ENCODE measurements at places on chromosomes 16 and 17.

DNA sequence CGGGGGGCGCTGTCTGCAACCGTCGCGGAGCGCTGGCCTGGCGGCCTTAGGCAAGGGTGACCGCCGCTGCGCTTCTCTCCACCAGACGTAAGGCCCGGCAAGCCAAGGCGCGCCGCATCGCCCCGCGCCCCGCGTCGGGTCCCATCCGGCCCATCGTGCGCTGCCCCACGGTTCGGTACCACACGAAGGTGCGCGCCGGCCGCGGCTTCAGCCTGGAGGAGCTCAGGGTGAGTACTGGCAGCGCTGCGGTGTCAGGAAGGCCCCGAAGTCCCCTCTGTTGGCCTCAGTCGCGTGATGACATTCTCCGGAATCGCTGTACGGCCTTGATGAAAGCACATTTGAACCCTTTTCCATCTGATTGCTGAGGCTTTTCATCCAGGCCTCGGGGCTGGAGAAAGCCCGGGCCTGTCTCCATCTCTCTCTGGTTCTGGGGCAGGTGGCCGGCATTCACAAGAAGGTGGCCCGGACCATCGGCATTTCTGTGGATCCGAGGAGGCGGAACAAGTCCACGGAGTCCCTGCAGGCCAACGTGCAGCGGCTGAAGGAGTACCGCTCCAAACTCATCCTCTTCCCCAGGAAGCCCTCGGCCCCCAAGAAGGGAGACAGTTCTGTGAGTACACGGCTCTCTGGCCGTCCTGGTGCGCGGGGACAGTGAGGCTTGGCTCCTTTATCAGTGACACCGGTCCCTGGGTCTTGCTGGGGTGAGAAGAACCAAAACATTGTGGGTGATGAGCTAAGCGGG is 831 bp downstream of the RPL13 start:
- DNase-seq, result no peak

DNA sequence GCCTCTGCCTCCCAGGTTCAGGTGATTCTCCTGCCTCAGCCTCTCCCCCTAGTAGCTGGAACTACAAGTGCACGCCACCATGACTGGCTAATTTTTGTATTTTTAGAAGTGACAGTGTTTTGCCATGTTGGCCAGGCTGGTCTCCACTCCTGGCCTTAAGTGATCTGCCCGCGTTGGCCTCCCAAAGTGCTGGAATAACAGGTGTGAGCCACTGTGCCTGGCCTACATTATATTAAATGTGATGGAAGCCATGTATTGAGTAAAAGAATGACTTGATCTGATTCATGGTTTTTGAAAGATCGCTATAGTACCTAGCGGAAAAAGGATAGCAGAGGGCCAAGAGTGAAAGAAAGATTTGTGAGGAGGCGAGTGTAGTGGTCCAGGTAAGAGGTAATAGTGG is 2.7 kb upstream of the PPM1D start:
- no peak for DNase-seq

- DNase-seq, result no peak
Observed at GRCh38 chr16:48824271-48824670, 214.3 kb upstream of the N4BP1 start.

- no peak for DNase-seq
Observed at GRCh38 chr17:62901544-62901943, 64.5 kb upstream of the TANC2 start.

GRCh38 chr17:73396431-73397277 is 84.9 kb upstream of the CDC42EP4 start:
- no peak for DNase-seq

- no peak for DNase-seq
Observed at GRCh38 chr17:33199571-33200510, 93.3 kb downstream of the ASIC2 start.

DNA sequence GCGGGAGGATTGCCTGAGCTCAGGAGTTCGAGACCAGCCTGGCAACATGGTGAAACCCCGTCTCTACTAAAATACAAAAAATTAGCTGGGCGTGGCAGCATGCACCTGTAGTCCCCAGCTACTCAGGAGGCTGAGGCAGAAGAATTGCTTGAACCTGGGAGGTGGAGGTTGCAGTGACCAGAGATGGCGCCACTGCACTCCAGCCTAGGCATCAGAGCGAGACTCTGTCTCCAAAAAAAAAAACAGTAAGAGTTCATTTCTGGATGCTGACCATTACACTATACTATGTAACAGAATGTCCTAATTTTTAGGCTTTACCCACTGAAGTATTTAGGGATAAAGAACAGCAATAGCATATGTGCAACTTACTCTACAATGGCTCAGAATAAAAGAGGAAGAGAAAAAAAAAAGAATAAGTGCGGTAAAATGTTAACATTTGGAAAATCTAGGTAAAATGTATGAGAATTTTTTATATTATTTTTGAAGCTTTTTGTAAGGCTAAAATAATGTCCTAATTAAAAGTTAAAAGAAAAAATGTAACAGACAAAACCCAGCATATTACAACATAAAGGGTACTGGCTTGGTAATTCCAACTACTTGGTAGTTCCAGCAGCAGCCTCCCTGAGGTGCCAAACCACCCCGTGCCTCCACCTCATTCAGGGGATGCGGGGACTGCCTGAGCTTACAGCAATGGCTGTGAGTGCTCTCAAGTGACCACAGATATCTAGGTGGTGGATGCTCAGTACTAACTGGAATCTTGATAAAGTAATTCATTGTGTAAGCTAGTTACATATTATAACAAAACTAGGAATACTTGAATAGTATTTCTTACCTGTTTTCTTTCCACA is 10.9 kb downstream of the COPS3 start:
- DNase-seq, result no peak

DNA sequence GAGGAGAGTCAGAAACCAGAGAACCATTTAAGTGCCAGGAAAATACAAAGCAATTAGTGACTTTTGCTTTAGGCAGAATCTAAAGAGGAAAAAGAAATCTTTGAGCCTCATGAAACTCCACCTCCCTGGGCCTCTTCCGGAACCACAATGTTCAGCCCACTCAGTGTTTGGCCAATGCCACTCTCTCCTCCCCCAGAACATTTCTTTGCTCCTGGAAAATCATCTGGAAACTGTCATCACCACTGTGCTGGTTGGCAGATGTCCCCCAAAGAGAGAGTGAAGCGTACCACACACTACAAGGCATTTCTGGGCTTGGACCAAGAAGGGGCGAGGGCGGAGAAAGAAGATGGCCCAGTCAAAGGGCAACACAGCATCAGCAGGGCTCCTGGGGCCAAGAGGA is 7.1 kb upstream of the SOX9 start:
- no peak for DNase-seq

GRCh38 chr16:71255721-71256120 is 25.2 kb upstream of the HYDIN start:
- DNase-seq, result no peak
